Hepatocyte (in vitro differentiated cells): ENCODE measurements at places on chromosomes 2 and 18. TPM values are rescaled to one million over a fixed set of nuclear protein-coding genes. Genes with fewer than 3 reads are reported as not detected.

DNA sequence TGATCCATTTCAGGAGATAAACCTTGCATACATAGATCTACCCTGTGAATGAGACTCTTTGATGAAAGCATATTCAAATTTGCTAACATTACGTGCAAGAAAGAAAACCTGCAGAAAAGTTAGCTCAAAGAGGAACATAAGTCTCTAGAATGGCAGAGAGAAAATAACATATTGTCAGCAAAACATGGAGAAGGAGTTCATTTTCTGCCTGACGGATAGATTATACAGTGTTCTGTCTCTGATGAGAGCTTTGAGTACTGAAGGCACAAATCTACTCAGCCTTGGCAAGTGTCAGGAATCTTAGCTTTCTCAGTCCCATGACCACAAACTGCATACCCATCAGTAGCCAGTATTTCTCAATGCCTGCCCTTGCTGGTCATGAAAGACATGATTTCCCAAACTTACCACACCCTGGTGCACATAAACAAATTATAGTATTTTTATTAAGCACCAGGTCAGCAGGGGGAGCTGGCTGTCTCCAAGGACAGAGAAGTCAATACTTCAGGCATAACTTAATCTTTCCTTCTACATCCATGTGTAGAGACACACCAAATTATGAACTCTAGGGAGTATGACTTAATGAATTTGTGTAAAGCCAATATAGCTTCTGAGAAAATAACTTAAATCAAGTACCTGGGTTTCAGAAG lies 401.2 kb upstream of the SOX11 start:
- H3K27ac ChIP-seq = no peak overlapping the region
- H3K4me3 ChIP-seq = no peak overlapping the region
- no peaks in the 10 kb centered on the region for H3K4me1 ChIP-seq
- no peak for DNase-seq
- H3K36me3 ChIP-seq = no peaks in the 10 kb centered on the region

GRCh38 chr18:49500201-49500921 lies 13.3 kb upstream of the C18orf32 start:
- no peaks in the 10 kb centered on the region for H3K27me3 ChIP-seq
- no peak overlapping the region for H3K27ac ChIP-seq
- H3K36me3 ChIP-seq = no peaks in the 10 kb centered on the region
- no peak for DNase-seq
- H3K4me3 ChIP-seq = no peak overlapping the region

DNA sequence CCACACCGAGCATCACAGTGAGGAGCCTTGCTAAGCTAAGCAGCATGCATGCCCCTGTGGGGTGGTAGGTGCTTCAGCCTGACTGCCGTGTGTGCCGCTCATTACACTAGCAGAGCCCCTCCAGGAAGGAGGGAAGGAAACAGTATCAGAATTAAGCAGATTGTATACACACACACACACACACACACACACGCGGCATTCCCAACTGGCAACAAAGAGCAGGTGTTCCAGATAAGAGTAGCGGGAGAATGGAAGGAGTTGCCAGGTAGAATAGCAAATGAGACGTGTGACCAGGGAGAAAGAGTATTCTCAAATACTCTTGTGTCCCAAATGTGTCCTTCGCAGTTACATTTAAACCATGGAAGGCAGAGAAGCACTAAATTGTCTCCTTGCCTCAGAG lies 47.6 kb upstream of the TTC39C start:
- no peaks in the 10 kb centered on the region for H3K27me3 ChIP-seq
- DNase-seq = no peak
- no peak overlapping the region for H3K27ac ChIP-seq
- no peak overlapping the region for H3K4me3 ChIP-seq
- H3K36me3 ChIP-seq = no peaks in the 10 kb centered on the region
- H3K4me1 ChIP-seq = no peaks in the 10 kb centered on the region

GRCh38 chr18:58302811-58303210 lies 258.8 kb downstream of the NEDD4L start:
- H3K27ac ChIP-seq = peak overlapping the region; percentile 43
- no peaks in the 10 kb centered on the region for H3K27me3 ChIP-seq
- no peak overlapping the region for H3K4me3 ChIP-seq
- no peak for DNase-seq
- peaks cover 8% of the 10 kb centered on the region for H3K4me1 ChIP-seq
- H3K36me3 ChIP-seq = no peaks in the 10 kb centered on the region

The TEX44 gene
- total RNA-seq = not detected in 2 replicates

The SCYGR8 gene
- not detected in 2 replicates for total RNA-seq
